ENCODE measurements at places on chromosomes 5 and 9.

DNA sequence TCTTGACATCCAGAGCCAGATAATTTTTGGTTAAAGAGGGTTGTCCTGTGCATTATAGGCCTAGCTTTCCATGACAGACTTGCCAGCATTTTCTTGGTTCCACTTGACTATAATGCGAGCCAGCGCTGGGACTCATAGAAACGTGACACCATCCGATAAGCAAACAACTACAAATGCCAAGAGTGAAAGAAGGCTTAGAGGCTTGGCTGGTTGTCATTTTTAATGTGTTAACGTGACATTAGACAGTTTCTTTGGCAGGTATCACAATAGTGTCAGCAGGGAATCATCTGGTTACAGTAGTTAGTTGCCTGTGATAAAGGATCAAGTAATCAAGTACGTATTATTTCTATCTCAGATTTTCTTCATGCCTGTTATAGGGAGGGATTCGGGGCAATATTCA, 20.0 kb upstream of the LIFR start:
- no peak for DNase-seq

GRCh38 chr5:1779782-1780613, 19.6 kb downstream of the MRPL36 start:
- no peak for DNase-seq

GRCh38 chr5:146797658-146798057, 80.9 kb downstream of the PPP2R2B start:
- no peak for DNase-seq

GRCh38 chr5:132020568-132021339, 9.3 kb upstream of the ACSL6 start:
- peak; percentile 42 for DNase-seq

DNA sequence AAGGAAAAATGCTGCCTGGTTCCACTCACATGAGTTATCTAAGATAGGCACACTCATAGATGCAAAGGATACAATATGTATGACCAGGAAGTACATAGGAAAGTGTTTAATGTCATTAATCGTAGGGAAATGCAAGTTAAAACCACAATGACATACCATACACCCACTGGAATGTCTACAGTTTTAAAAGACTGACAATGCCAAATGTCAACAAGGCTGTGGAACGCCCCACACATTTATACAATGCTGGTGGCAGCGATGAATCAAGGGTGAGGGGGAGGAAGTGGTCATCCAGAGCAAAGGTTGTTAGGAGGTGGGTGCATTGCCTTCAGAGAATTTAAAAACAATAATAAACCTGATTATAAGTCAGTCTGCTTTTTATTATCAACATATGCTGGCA, 437.8 kb downstream of the ARHGEF28 start:
- DNase-seq = no peak

DNA sequence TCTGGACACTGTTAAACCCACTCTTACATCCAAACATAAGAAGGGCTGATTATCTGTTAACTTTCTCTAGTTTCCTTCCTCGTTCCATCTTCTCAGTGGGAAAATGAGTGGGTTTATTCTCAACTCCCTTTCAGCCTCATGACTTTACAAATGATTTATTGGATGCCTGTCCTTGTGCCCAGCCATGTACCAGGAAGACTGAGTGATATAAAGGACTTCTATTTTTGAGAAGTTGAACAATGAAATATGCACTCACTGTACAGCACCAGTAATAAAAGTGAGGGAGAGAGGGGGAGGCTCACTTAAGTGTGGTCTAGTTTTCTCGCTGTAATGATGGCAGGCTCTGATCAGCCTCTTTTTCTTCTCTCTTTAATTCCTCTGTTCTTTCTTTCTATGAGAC, 277.6 kb downstream of the SMARCA2 start:
- DNase-seq = no peak

- DNase-seq = no peak
These were observed 406.0 kb downstream of the GADD45G start for GRCh38 chr9:90010793-90011192.

- no peak for DNase-seq
These were observed 155.1 kb upstream of the WWC1 start for GRCh38 chr5:168136340-168136739.

- no peak for DNase-seq
These were observed 95.3 kb downstream of the TTLL11 start for GRCh38 chr9:121997791-121998190.

DNA sequence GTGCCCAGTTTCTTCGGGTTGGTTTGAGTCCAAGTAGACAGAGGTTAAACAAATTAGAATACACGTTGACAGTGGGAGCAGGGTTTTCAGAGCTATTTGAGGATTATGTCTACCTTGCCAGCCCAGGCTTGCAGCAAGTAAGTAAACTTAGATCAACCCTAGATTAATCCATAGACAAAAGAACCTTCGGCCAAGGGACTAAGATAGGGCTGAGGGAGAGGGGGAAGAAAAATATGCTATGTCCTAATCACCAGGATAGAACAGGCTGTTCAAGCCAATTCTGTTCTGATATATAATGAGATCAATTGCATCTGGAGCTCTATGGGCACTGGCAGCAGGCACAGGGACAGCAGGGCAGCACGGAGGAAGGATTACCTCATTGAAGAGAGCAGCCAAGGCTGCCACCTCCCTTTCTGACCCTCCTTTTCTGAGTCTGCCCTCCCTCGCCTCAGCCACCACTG, 377.7 kb downstream of the PIK3R1 start:
- no peak for DNase-seq

DNA sequence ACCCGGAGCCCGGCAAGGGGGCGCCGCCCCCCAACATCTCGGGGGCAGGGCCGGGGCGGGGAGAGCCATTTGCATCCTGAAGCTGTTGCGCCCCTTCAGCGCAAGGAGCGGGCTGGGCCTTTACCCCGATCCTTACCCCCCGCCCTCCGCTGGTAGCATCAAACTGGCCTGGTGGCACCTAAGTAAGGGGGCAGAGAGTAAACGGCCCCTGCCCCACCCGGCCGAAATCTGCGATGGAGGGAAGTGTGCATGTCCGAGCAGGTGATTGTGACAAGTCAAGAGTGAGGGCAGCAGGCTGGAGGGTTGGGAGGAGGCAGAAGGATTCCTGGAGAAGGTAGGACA, 101.2 kb downstream of the ESM1 start:
- no peak for DNase-seq

DNA sequence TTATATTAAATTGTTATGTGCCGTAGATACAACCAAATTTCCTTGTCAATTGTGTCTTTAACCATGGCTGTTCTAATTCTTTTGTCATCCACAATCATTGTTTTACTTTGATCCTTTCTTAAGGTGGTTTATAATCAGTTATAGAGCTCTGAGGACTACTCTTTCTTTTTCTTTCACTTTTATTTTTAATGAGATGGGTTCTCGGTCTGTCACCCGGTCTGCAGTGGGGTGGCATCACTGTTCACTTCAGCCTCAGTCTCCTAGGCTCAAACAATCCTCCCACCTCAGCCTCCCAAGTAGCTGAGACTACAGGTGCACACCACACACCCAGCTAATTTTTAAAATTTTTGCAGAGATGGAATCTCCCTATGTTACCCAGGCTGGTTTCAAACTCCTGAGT, 74.2 kb downstream of the ANXA2R start:
- DNase-seq = no peak

- no peak for DNase-seq
These were observed 77.5 kb downstream of the DPYSL3 start for GRCh38 chr5:147432323-147432722.

GRCh38 chr5:136622747-136623146, 257.4 kb upstream of the TRPC7 start:
- DNase-seq = no peak

GRCh38 chr5:124444147-124444775, 302.2 kb downstream of the ZNF608 start:
- no peak for DNase-seq

GRCh38 chr5:99061711-99062110, 132.9 kb upstream of the CHD1 start:
- no peak for DNase-seq

DNA sequence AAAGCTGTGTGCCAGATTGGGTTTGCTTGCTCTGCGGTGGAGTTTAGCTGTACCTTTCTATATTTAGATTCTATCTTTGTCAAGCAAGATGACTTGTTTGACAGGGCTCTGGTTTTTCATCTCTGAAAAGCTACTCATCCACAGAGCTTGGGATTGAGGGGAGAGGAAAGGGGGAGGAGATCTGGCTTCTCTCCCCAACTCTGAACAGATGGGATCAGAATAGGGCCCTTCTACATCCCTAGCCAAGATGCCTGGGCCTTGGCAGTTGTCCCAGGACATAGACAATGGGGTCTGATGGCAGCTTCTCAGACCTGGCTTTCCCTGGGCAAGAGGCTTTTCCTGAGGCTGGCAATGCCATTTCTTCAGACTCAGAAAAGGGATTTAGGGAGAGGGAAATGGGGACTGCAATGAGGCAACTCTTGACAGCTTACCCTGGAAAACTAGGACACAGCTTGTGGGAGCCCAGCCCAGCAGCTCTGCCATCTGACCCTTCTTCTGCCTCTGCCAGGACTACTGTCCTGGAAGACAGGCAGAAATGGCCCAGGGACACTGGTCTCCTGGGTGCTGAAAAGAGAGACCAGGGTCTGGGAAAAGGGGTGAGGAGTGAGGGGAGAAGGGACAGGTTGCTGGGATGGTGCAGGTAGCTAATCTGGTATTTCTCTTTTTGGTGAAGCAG, 50.2 kb upstream of the ASTN2 start:
- DNase-seq = no peak

DNA sequence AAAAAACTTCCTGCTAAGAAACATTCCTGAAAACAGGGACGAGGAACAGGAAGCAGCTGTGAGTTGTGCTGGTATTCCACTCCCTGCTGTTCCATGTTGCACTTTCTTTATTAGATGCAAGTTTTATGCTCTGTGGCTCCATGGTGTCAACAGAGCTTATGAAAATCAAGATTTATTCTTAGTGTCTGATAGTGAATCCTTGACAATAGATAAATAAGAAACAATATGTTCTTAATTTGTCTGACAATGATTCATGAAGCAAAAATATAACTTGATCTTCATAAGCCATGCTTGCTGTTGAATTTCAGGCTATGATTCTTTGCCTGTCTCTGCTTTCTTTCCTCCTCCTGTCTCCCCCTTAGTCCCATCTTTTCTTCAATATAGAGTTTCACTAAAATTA, 119.6 kb downstream of the DROSHA start:
- no peak for DNase-seq

DNA sequence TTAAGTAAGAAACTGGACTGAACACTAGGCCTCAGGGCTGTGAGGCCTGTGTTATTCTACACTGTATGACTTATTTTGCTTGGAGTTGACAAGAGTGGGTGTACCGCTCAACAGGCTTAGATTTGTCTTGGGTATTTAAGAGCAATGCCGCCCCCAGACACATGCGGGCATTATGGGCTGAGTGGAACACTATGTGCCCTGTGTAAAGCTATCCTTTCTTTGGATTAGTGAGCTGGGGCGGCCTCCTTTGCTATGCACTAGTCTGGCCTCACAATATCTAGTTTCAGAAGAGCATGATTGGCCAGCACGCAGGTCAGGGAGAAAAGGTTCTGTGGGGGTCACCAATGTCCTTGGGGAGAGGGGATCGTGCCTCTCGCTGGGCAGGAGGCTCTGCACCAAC, 206.3 kb upstream of the GDNF start:
- DNase-seq = no peak

GRCh38 chr9:77453825-77454647, 194.1 kb downstream of the GNA14 start:
- DNase-seq = no peak

GRCh38 chr9:125932012-125932411, 184.8 kb downstream of the PBX3 start:
- no peak for DNase-seq

GRCh38 chr9:106072421-106072820, 378.1 kb downstream of the TMEM38B start:
- DNase-seq = no peak

GRCh38 chr5:36949593-36949992, 73.0 kb downstream of the NIPBL start:
- no peak for DNase-seq
